ENCODE measurements at places on chromosomes 1 and 21.

GRCh38 chr1:177790566-177790965 lies 179.3 kb downstream of the SEC16B start:
- DNase-seq, result no peak

GRCh38 chr1:187794561-187794960 lies 965.8 kb downstream of the PLA2G4A start:
- no peak for DNase-seq

DNA sequence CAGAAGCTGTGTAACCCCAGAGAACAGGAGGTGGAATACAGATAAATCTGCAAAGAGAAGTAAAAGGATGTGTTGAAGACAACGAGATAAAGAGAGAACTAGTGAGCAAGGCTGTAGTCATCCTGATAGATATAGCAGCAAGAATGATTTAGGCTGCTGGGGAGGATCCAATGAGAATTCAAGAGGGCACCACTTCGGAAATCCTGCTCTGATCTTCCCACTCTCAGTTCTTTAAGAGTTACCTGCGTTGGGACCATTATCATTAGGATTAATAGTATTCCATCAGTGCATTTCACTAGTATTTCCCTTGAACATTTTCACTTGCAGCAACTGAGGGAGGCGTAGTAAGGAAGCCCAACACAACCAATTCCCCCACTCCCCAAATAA lies at the start of gene BRINP3:
Gene BRINP3, minus strand, starts transcription at position 103 of the 387 bp plus-strand sequence.
- DNase-seq, result no peak

DNA sequence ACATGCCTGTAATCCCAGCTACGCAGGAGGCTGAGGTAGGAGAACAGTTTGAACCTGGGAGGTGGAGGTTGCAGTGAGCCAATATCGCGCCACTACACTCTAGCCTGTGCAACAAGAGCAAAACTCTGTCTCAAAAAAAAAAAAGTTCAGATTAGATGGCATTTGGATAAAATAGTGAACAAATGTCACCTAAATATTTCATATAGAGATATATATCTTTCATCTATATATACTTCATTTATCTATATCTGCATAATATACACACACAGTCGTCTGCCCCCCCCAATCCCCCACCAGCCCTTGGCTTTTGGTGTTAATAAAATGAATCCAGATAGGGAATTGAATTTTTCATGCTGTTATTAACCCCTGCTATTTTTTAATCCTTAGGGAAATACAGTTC lies 5.0 kb downstream of the PPP1R15B start:
- no peak for DNase-seq

DNA sequence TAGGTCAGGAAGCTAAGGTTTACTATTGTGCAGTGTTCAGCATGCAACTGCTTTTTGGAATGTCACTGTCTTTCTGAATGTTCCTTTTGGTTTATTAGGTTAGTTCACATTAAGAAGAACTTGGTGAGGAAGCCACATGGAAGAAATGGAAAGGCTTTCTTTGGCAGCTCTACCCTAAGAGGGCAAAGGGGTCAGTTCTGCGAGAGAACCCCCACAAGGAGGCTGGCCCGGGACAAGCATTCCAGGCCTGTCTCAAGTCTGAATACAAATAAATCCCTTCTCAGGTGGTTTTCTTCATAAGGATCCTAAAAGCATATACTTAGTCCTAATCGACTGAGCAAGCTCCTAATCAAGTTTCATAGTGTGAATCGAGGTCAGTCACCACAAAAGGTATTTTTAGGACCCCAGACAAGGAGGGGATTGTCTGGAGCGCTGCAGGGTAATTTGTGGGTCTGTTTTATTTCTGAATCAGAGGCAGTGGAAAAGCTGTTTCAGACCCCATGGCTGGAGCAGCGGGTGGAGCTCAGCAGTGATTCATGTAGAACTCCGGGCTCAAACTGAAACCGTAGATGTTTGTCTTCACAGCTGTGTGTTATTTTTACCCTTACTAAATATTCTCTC lies 63.3 kb downstream of the ERG start:
- no peak for DNase-seq

- peak; percentile 11 for DNase-seq
Measured at GRCh38 chr1:244918421-244919319, 54.3 kb upstream of the HNRNPU start.

DNA sequence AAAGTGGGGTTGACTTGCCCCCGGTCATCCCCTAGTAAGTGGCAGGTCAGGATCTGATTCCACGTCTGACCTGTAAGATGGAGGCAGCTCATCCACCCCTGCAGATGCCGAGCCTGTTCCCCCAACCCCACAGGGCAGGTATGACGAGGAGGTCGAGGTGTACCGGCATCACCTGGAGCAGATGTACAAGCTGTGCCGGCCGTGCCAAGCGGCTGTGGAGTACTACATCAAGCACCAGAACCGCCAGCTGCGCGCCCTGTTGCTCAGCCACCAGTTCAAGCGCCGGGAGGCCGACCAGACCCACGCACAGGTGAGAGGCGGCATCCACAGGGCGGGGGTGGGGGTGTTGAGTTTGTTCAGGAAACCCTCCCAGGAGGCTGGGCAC lies 9.6 kb downstream of the TMEM201 start:
- no peak for DNase-seq

GRCh38 chr1:183832459-183832858 lies 27.5 kb downstream of the RGL1 start:
- DNase-seq, result no peak

DNA sequence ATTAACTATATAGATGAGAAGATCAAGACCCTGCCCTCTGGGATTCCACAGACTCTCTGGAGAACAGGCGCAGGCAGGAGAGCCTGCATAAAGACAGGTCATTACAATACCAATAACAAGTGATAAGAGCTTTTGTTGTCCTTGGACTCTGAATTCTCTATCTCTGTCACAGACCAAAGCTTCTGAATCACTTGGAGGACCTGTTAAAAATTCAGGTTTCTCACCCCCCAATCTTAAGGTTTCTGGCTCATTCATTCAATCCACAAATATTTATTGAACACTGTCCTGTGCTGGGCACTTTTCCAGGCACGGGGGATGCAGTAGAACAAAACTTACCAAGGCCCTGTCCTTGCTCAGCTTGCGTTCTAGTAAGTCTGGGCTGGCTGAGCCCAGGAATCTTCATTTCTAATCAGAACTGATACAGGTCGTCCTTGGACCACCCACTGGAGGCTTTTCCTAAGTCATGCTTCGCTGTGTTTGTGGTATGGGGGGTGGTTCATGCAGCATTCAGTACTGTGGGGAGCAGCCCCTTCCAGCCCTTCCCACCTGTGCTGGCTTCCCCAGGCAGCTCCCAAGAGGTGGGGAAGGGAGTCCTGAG lies 1.4 kb downstream of the EFNA4 start:
- DNase-seq, result no peak

- no peak for DNase-seq
Measured at GRCh38 chr1:244192325-244192724, 141.2 kb downstream of the ZBTB18 start.

DNA sequence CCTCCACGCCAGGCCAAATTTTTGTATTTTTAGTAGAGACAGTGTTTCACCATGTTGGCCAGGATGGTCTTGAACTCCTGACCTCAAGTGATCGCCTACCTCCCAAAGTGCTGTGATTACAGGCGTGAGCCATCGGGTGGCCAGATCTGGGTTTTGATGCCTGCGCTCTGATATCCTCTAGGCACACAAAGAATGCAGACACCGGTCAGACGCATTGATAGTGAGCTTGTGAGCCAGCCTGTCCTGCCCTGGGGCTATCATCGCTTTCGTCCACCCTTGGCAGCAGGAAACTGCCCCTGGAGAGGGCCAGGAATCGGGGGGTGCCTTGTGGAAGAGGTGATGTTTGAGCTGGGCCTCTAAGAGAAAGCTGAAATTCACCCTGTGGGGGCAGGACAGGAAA lies 4.0 kb downstream of the FBLIM1 start:
- no peak for DNase-seq

DNA sequence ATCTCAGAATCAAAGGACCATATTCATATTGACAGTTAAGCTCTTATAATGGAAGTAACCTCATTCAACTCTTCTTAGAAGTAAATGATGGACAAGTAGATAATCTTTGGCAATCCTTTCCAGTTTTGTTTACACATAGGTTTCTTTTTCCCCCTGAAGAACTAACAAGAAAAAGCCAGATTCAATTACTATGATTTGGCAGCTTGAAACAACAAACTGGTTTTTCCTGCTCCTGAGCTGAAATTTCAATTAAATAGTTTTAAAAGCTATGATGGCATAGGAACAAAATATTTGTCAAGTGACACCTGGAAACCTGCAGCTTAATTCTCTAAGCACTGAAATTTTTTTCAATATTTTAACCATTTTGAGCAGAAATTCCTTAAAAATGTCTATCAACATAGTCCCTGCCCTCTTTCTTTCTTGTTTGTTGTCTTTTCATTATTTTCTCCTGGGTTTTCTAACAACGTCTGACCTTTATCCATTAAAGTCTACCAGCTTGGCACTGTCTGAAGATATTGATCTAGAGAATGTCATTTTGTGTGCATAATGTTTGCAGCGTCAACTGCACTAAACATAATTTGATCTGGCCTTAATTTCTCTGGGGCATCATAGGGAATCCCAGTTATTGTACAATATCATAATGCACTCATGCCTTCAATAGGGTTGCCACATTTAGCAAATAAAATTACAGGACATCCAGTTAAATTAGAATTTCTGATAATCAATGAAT lies 4.0 kb upstream of the SLC35A3 start:
- DNase-seq, result no peak

DNA sequence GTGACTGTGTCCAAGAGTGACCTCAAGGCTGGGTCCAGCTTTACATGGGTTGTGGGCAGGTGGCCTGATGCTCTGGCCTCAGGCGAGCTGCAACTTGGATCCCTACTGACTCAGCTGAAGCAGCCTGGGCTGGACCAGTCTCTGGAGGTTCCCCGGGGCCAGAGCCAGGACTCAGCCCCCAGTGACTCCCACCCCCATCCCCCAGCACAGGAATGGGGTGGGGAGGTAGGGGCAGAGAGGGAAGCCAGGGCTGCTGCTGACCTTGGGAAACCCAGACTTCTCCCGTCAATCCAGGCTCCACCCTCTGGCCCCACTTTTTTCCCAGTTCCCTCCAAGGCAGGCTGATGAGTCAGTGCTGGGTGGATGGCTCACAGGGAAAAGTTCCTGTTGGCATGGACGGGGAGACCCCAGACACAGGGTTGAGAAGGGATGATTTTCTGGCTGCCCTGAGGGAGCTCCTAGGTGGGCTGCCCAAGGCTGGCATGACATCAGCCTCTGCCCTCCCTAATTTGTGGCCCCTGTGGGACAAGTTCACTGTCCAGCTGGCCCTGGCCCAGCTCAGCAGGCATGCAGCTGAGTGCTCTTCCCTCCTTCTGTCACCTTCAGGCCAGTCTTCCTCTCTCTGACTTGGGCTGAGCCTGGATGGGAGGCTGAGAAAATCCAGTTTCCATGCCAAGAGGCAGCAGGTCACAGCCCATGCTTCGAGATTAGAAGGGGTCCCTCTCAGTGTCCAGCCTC lies 2.2 kb downstream of the ZC3H12A start:
- no peak for DNase-seq

Data from progenitor cell of endocrine pancreas (in vitro differentiated cells).